MV-4-11 (cell line): ENCODE measurements at places on chromosomes 3 and 15.

DNA sequence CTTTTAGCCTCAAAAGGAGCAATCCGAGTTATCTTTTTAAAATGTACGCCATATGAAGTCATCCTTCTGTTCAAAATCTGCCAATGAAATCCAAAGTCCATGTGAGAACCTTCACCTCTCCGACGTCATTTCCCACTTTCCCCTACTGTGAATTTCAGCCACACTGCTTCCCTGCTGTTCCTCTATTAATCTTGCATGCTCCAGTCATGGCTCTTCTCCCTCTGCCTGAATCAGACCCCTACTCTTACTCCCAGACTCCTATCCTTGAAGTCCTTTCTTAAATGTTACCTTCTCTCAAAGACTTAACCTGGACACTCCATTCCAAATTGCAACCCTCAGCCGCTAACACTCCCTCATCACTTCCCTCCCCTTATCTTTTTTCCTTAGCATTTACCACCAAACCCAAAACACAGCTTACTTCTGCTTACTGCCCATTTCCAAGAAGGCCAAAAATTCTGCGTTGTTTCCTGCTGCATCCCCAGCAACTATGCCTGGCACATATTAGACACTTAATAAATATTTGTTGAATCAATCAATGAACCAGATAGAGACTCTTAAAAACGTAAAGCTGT lies 1.2 kb downstream of the NKIRAS1 start:
- peak; percentile 29 for DNase-seq

DNA sequence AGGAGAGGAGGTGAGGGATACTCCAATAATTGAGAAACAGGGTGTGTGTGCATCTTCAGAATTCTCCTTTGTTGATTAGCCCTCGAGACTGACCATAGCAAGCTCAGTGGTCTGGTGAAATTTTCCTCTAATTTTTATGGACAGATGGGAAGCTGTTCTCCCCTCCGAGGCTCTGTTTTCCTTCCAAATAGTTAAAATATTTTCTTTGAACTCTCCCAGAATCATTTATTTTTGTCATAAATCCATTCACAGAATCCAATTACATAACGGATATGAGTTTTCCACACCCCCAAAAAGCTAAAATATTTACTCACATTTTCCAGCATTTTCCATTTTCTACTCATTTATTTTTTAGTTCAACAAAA lies 36.5 kb downstream of the QTRT2 start:
- DNase-seq: no peak

DNA sequence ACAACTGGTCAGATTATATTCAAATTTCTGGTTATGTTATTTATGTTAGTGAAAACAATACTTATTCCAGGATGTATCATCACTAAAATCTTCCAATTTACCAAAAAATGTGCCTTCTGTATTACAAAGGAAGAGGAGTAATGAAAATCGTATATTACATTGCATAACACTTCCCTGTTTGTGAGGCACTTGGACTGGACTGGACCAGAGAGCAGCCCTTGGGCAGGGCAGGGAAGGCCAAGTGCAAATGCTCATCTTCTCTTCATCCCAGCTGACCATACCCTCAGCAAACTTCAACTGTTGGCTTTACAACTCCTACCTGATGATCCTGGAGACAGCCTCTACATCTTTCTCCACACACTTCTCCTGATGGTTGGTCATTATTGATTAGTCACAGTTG lies 285.7 kb upstream of the MME start:
- no peak for DNase-seq

DNA sequence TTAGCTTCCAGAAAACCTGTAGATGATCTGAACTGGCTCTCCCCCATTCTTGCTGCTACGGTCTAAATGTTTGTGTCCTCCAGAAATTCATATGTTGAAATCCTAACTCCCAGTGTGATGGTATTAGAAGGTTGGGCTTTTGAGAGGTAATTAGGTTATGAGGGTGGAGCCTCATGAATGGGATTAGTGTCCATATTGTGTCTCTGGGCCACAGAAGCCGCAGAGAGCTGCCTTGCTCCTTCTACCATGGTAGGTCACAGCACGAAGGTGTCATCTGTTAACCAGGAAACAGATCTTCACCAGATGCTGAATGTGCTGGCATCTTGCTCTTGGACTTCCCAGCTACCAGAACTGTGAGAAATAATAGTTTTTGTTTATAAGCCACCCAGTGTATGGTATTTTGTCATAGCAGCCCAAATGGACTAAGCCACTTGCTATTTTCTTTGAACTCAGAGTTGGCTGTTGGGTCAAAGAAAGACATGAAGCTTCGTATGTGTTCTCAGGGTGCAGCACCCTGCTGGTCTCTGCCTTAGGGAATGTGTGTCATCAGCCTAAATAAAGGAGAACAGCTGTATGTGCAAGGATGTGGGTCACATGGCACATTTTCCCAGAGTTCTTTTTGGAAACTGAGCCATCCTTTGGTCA lies 317.5 kb upstream of the SLCO3A1 start:
- no peak for DNase-seq

DNA sequence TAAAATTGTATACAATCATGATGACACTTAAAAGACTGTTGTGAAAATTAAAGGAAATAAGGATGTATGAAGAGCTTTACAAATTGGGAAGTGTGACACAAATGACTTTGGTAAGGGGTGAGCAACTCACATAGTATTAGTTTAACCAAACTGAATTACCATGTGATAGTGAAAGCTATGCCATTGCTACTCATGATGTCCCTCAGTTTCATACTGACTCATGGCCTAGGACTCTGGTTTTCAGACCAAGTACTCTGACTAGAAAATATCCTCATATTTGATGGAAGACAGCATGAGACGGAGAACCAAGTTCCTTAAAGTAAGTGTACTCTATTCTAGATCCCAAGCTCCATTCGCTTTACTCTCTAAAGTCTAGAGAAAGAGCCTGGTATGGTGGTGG lies 203.2 kb upstream of the ICE2 start:
- DNase-seq: peak; percentile 23

GRCh38 chr3:48970586-48970985 lies 19.5 kb upstream of the P4HTM start:
- DNase-seq: no peak
